ENCODE measurements at places on chromosomes 1 and 21. TPM values are rescaled to one million over a fixed set of nuclear protein-coding genes. Genes with fewer than 3 reads are reported as not detected.

Gene CD55
- total RNA-seq = 147 TPM

Gene ATP1A4
- not detected for total RNA-seq

Gene STX12
- 25.0 TPM for total RNA-seq

Gene VSIG8
- total RNA-seq = not detected

Gene CD1E
- not detected for total RNA-seq

Gene CCDC30
- 3.0 TPM for total RNA-seq

Gene GRIK1
- total RNA-seq = not detected

Gene PRRX1
- not detected for total RNA-seq

Gene GBP6
- 3.3 TPM for total RNA-seq

Gene HAO2
- not detected for total RNA-seq

Gene ADAMTS1
- total RNA-seq = not detected

Gene HSD3B1
- total RNA-seq = not detected

Gene KCNE2
- 0.69 TPM for total RNA-seq

Gene RNF223
- not detected for total RNA-seq

Gene SYNC
- total RNA-seq = not detected

Gene AADACL4
- total RNA-seq = not detected

Gene TMEM269
- 0.81 TPM for total RNA-seq

Gene SPATA45
- total RNA-seq = not detected

Gene MTARC2
- not detected for total RNA-seq

Gene TMPRSS2
- not detected for total RNA-seq

Gene CGN
- total RNA-seq = 1.9 TPM

Gene NUP210L
- total RNA-seq = 0.07 TPM

Gene UMODL1
- total RNA-seq = 0.89 TPM

Gene TAS1R3
- 0.95 TPM for total RNA-seq

Gene JAM2
- total RNA-seq = 2.7 TPM

Gene IGSF9
- total RNA-seq = 0.12 TPM

Gene PPM1J
- total RNA-seq = 1.2 TPM

Gene CASZ1
- total RNA-seq = 15.5 TPM

Gene NBPF6
- not detected for total RNA-seq

Gene CD5L
- not detected for total RNA-seq

Gene CASQ1
- total RNA-seq = not detected

Gene ACTL8
- not detected for total RNA-seq

Gene CNR2
- 0.35 TPM for total RNA-seq

Gene IVL
- total RNA-seq = not detected

Gene AIM2
- total RNA-seq = 37.6 TPM

Gene KLF17
- total RNA-seq = not detected

Gene PCSK9
- not detected for total RNA-seq

Gene OPTC
- not detected for total RNA-seq

Gene KIF14
- total RNA-seq = 20.1 TPM

Gene CNIH3
- 1.4 TPM for total RNA-seq

Gene ADGRL2
- total RNA-seq = not detected

Gene KDM5B
- 47.0 TPM for total RNA-seq

Gene FTCD
- 1.00 TPM for total RNA-seq

All from activated T-cell treated with anti-CD3 and anti-CD28 coated beads, Interleukin-2, amount 50 U/mL, for 72 hours (primary cell).